D721Med (cell line): ENCODE measurements at places on chromosomes 3 and 15.

DNA sequence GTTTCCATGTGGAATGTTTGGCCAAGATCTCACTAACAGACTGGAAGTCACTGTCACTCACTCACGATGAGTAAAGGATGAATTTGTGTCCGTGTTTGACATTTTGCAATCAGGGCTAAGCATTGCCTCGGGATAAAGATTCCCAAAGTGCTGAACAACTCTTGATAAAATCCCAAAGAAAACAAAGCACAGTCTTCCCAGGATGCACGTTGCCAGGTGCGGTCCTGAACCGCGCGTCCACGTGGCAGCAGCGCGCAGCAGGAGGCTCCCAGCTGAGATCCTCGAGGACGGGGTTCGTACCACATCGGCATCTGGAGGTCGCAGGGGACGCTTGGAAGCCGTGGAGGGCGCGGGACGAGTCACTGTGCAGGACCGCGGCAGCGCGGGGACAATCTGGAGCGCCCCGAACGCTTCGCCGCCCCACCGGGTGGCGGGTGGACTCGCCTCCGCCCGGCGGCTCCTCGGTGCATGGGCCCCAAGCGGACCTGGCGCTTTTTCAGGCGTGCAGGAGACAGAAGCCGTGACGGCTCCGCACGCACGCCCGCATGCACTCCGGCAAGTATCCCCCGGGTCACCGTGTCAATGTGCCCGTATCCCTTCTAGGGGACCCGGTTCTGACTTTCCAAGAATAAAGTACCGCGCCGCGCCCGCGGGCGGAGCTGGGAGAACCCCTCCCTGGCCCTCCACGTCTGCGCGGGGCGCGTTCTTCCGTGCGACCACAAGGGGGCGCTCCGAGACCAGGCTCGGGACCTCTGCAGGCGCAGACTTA lies 17.7 kb downstream of the CPN2 start:
- no peak for DNase-seq

DNA sequence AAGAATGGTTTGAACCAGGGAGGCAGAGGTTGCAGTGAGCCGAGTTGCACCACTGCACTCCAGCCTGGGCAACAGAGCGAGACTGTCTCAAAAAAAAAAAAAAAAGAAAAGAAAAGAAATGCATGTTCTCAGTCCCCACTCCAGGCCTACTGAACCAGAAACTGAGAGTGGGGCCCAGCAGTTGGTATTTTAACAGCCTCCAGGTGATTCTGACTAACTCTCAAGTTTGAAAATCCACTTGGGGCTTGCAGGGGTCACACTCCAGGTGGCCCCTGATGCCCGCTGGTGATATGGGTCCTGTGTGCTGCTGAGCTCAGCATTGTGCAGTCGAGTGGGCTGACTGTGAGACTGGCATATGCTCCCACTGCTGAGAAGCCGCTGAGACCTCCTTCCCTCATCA lies 133.7 kb upstream of the C2CD4B start:
- DNase-seq = no peak

GRCh38 chr3:40901298-40901697 lies 298.0 kb upstream of the CTNNB1 start:
- no peak for DNase-seq

DNA sequence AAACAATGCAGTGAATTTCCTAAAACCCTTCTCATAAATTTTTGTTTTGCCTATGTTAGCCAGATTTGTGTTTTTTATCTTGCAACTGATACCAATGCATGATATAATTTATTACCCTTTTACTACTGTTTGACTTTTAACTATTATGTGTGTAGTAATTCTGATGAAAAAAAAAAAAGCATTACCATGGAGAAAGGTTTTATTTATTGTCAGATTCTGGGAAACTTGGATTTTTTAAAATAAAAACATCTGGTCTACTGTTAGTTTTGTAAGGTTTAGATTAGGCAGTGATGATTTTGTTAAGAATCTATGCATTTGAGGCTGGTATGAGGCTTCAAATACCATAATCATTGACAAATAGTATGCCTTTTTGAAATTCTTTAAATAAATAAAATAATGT lies 470.4 kb upstream of the ROBO1 start:
- DNase-seq = no peak

- DNase-seq = no peak
These were observed 3.8 kb upstream of the SLMAP start for GRCh38 chr3:57752307-57752706.

DNA sequence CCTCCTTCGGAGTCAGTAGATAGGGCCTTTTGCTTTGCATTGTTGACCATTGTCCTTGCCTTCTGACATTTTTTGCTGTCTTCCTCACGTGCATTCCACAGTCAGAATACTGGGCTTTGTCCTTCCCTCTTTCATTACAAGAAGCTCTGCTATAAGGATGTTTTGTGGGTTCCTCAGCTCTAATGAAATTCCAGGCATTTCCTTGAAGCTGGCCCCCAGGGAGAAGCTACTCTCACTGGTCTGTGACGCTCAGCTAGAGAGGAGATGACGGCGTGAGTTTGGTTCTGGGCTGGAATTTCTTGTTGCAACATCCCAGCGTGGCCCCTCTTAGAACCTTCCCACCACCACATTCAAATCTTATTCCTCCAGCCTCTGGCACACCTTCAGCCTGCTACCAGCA lies 210.2 kb downstream of the TJP1 start:
- no peak for DNase-seq

DNA sequence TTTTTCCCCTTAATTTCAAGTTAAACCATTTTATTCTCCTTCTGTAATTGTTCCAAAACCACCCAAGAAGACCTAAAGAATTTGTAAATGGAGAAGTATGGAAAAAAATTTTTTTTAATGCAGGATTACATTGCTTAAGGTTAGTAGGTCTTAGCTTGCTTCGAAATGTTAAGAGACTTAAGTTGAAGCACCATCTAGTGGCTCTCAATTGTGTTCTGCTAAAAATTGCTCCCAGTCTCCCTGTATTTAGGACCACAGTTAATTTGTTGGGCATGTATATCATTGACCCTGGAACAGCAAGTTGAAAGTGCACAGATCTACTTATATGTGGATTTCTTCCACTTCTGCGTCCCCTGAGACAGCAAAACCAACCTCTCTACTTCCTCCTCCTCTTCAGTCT lies 32.4 kb downstream of the CD200R1L start:
- DNase-seq = no peak

DNA sequence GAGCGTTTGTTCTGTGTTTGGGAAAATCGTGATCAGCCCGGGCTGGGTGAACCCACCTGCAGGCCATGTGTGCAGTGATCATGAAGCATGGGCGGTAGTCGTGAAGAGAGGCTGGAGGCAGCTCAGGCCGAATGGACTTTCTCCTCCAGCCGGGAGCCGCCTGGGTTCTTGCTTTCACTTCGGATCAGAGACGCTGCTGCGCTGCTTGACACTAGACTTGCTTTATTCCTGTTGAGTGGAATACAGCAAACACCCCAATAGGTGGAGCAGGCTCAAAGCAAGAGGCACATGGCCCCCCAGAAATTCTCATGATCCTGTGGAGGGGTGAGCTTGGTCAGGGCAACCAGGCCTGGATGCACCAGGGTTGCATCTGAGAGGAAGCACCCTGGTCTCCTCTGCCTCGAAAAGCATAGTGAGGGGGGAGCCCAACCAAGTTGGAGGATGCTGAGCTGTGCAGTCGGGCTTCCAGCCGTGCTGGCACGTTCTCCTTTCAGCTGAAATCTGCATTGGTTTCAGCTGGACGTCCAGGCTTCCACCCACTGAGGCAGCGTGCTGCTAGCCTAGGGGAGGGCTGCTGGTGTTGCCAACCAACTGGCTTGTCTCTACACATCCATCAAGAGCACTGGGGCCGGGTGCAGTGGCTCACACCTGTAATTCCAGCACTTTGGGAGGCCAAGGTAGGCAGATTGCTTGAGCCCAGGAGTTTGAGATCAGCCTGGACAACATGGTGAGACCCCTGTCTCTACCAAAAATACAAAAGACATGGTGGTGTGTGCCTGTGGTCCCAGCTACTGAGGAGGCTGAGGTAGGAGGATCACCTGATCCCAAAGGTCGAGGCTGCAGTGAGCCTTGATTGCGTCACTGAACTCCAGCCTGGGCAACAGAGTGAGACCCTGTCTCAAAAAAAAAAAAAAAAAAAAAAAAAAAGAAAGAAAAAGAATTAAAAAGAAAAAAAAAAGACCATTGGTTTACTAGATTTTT lies 2.8 kb upstream of the NRROS start:
- DNase-seq = no peak

GRCh38 chr3:93910097-93910496 lies 63.6 kb downstream of the PROS1 start:
- no peak for DNase-seq

DNA sequence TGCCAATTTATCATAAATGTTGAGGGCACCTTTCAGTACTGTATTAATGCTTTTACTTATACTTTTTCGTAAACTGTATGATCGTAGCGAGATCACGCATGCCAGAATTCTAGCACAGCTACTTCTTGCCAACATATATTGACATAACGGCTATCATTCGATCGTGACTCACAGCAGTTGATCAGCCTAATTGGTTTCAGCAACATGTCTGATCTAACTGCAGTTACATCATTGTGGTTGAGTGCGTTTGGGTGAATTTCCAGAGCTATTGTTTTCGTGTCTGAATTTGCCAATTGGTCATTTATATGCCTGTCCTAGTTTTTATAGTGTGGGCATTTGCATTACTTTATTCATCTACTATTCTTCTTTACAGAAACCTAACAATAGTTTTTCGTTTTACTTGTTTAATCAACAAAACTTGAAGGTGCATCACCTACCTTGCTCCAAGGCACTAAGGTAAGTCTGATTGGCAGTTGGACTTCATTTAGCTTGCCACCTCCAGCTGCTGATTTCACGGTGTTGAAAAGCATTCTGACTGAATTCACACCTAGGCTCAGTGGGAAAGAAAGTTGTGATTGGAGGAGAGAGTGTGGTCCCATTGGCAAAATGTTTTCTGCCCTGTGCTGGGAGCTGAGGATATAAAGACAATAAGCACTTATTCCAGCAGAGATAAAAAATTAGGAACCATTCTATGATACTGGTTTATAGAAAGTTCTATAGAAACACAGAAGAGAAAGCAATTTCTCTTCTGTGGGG lies 120.9 kb upstream of the RGMA start:
- DNase-seq = no peak

GRCh38 chr15:48354694-48355303 lies 23.6 kb downstream of the DUT start:
- DNase-seq = no peak

GRCh38 chr3:70728311-70728710 lies 415.9 kb upstream of the MDFIC2 start:
- no peak for DNase-seq

DNA sequence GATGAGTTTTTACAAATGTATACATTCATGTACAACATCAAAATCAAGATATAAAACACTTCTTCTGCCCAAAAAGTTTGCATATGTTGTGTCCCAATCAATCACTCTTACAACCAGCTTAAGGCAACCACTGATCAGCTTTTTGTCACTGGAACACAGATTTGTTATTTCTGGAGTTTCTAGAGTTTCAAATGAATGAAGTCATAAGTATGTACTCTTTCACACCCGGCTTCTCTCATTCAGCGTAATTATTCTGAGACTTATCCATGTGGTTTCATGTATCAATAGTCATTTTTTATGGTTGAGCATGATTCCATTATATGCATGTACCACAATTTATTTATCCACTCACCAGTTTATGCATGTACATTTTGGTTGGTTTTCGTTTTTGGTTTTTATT lies 53.0 kb upstream of the CORO2B start:
- DNase-seq = no peak

DNA sequence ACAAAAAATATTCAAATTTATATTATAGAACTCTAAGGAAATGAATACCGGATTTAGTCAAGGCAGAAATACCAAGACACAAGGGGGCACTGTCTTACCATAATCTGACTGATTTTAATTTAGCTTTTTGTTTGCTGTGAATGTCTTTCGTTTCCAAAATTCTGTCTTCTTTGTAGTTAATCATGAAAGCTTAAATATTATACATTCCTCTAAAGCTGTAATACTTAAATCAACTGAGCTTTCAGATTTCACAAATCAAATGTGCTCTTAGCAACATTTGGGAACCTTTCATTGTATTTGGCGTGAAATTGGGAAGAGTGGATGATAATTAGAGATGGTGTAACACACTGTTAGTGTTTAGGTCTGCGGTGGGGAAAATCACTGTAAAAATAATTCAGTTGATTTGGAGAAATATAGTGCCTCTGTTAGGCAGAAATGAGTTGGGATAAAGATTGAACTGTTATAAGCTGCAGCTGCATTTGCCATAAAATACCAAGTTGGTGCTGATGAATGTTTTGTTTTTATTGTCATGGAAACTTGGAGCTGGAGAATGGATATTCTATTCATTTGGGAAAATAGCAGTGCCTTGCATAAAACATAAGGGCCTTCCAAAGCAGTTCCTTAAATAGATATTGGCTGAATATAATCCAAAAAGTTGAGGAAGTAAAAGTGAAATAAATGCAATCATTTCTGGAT lies 228.2 kb downstream of the TCF12 start:
- DNase-seq = no peak
